ENCODE measurements at places on chromosomes 7 and 10. TPM values are rescaled to one million over a fixed set of nuclear protein-coding genes. Genes with fewer than 3 reads are reported as not detected.

Gene NEUROG3
- not detected for total RNA-seq

Gene CPA2
- total RNA-seq: 0.15 TPM

Gene DYDC2
- total RNA-seq: not detected

Gene FXYD4
- not detected for total RNA-seq

Gene PTPRZ1
- total RNA-seq: not detected

Gene SLC39A12
- total RNA-seq: not detected

Gene UCMA
- not detected for total RNA-seq

Gene CLDN3
- total RNA-seq: 3.0 TPM

Gene CTAGE4
- total RNA-seq: 0.05 TPM

Gene NYAP1
- total RNA-seq: 6.4 TPM

Gene MPP7
- 0.09 TPM for total RNA-seq

Gene RAB19
- total RNA-seq: not detected

Gene UPK3B
- total RNA-seq: 20.0 TPM

Gene FANK1
- 1.9 TPM for total RNA-seq

Gene GSTO2
- total RNA-seq: 1.9 TPM

Gene SPDYE5
- not detected for total RNA-seq

Gene LIPM
- total RNA-seq: not detected

Gene SHTN1
- 26.4 TPM for total RNA-seq

Gene VPS37D
- 3.1 TPM for total RNA-seq

Gene COL13A1
- total RNA-seq: 0.21 TPM

Gene LBX1
- total RNA-seq: not detected

Gene CAMK2B
- total RNA-seq: 0.16 TPM

Gene WDR86
- 0.26 TPM for total RNA-seq

Gene CRHR2
- total RNA-seq: 0.05 TPM

Gene CDC123
- total RNA-seq: 130 TPM

Gene FOXI2
- not detected for total RNA-seq

Gene HMX3
- not detected for total RNA-seq

Gene ATP5F1C
- total RNA-seq: 239 TPM

Gene MRPS33
- 137 TPM for total RNA-seq

Gene FAM25G
- not detected for total RNA-seq

Gene TEX47
- total RNA-seq: not detected

Gene SEC31B
- 0.79 TPM for total RNA-seq

Gene CTBP2
- 119 TPM for total RNA-seq

Gene TIMM23
- 166 TPM for total RNA-seq

Gene ATG9B
- 0.65 TPM for total RNA-seq

Gene POR
- total RNA-seq: 152 TPM

Gene HOXA10
- 8.3 TPM for total RNA-seq

Gene HNRNPF
- total RNA-seq: 351 TPM

Gene ZNF138
- total RNA-seq: 3.0 TPM

Gene PRDX3
- total RNA-seq: 247 TPM

Gene NUTM2D
- 1.7 TPM for total RNA-seq

Gene PLA2G12B
- total RNA-seq: not detected

Gene KMT2C
- 6.1 TPM for total RNA-seq

Gene CUBN
- 0.15 TPM for total RNA-seq

Gene PPP1R9A
- total RNA-seq: 4.4 TPM

Data from A549 treated with dexamethasone at 1 μM for 4 hours (cell line).